ENCODE measurements at places on chromosomes 16 and 17.

DNA sequence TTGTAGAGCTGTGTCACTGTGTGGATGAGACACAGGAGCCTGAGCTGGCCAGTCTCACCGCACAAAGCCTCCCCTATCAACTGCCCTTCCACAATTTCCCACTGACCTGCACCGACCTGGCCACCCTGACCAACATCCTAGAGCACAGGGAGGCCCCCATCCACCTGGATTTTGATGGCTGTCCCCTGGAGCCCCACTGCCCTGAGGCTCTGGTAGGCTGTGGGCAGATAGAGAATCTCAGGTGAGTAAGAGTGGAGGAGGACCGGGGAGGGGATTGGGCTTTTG lies 37.4 kb downstream of the NLRC5 start:
- DNase-seq = no peak

- no peak for DNase-seq
Observed at GRCh38 chr17:58368860-58369213, 16.8 kb upstream of the SUPT4H1 start.

- DNase-seq = no peak
Observed at GRCh38 chr17:44308865-44309264, 464 bp downstream of the RUNDC3A start.

GRCh38 chr17:56754523-56755208 lies 79.1 kb downstream of the C17orf67 start:
- peak; percentile 45 for DNase-seq

GRCh38 chr17:1029922-1030644 lies 33.2 kb downstream of the TIMM22 start:
- DNase-seq = no peak

GRCh38 chr16:85420501-85421337 lies 192.4 kb upstream of the GSE1 start:
- DNase-seq = no peak

Data from brain microvascular endothelial cell (primary cell).